Activated CD4-positive, CD25-positive, alpha-beta regulatory T cell (primary cell): ENCODE measurements at places on chromosomes 3 and 15.

DNA sequence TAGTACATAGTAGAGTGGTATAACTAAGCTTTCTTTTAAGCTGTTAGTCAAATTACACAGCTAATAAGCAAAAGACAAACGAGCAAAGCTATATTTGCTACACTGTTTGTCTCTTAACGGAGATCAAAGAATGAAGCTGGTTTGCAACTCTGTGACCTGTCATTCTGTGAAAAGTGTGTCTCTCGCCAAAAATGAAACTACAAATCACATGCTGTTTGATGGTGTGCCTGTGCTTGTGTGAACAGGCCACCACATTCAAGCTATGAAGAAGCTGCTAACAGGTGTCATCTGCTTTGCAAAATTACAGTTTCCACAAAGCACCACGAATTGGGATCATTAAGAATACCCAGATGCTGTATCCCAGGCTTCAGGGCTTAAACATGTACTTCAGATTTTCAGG is 667.8 kb upstream of the NAALADL2 start:
- DNase-seq: no peak

DNA sequence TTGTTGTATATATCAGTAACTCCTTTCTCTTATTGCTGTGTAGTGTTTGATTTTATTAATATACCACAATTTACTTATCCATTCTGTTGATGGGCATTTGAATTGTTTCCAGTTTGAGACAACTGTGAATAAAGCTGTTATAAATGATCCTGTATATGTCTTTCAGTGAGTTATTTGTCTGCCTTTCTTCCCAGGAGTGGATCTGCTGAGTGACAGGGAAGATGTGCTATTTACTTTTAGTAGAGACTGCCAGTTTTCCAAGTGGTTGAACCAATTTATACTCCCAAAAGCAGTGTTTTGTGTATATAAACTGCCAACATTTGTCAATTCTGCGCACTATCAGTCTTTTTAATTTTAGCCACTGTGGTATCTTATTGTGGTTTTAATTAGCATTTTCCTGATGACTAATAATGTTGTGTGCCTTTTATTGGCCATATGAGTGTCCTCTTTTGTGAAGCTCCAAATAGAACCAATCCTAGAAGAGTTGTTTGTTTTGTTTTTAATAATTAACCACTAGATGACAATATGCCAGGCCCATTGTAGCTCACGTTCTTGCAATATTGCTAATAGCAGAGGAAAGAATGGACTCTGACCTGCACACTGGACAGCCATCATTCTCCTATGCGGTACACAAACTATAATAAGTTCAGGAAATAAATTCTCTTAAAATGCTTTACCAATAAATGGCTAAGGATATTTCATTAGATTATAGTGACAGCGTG is 25.3 kb downstream of the TRANK1 start:
- DNase-seq: no peak

- DNase-seq: no peak
Measured at GRCh38 chr3:113783980-113784379, 37.1 kb downstream of the ATP6V1A start.

DNA sequence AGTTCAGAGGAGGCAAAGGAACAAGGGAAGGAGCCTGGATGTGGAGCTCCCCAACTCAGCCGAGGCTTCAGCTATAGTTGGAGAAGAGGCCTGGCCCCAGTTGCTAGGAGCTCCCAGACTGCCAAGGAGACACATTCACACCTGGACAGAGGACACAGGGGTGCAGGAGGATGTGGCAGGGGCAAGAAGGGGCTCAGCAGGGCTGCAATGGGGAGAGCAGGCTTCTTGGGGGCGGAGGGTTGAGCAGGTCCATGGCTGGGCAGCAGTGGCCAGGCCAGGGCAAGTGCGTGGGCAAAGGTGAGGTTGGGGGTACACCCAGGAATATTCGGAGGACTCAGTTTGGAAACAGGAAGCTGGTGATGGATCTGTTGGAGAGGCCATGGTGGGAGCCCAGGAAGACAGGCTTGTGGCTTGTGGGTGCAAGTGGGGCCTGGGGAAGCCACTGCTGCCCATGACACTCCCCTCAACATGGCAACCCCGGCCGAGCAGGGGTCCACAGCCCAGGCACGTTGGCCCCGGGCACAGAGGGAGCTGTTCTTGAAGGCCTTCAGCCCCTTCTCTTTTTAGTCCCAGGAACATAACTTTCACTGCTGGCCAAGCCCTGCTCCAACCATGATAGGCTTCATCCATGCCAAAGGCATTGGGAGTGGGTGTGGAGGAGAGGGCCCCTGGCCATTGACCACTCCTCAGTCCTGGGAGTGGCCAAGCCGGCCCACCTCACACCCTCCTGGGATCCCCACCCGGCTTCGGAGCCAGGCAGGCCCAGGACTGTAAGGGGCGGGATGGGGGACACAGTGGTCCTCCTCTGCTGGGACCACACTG is 33.3 kb downstream of the TSPAN3 start:
- DNase-seq: no peak
